ENCODE measurements at places on chromosomes 1 and 21. TPM values are rescaled to one million over a fixed set of nuclear protein-coding genes. Genes with fewer than 3 reads are reported as not detected.

GRCh38 chr1:41517062-41517438, 32.6 kb upstream of the EDN2 start:
- no peak for DNase-seq
- no peak overlapping the region for H3K27ac ChIP-seq
- H3K4me1 ChIP-seq, result peaks cover 2% of the 10 kb centered on the region
- no peaks in the 10 kb centered on the region for H3K36me3 ChIP-seq

- H3K27me3 ChIP-seq, result no peaks in the 10 kb centered on the region
- peaks cover 5% of the 10 kb centered on the region for H3K36me3 ChIP-seq
- no peak overlapping the region for H3K27ac ChIP-seq
- DNase-seq, result no peak
- H3K4me1 ChIP-seq, result no peaks in the 10 kb centered on the region
- H3K4me3 ChIP-seq, result no peak overlapping the region
Observed at GRCh38 chr1:213103377-213104306, 52.6 kb downstream of the RPS6KC1 start.

- H3K27ac ChIP-seq, result no peak overlapping the region
- peaks cover 16% of the 10 kb centered on the region for H3K4me1 ChIP-seq
- no peaks in the 10 kb centered on the region for H3K36me3 ChIP-seq
- DNase-seq, result no peak
Observed at GRCh38 chr1:222893255-222893654, 78.4 kb downstream of the DISP1 start.

- no peak overlapping the region for H3K4me3 ChIP-seq
- peaks cover 79% of the 10 kb centered on the region for H3K36me3 ChIP-seq
- H3K27ac ChIP-seq, result no peak overlapping the region
- no peak for DNase-seq
Observed at GRCh38 chr1:232999956-233000625, 49.7 kb downstream of the NTPCR start.

GRCh38 chr1:151868486-151868885, 15.0 kb upstream of the THEM5 start:
- no peak overlapping the region for H3K27ac ChIP-seq
- peaks cover 6% of the 10 kb centered on the region for H3K4me1 ChIP-seq
- DNase-seq, result no peak
- no peaks in the 10 kb centered on the region for H3K27me3 ChIP-seq
- peaks cover 9% of the 10 kb centered on the region for H3K36me3 ChIP-seq
- H3K4me3 ChIP-seq, result no peak overlapping the region

DNA sequence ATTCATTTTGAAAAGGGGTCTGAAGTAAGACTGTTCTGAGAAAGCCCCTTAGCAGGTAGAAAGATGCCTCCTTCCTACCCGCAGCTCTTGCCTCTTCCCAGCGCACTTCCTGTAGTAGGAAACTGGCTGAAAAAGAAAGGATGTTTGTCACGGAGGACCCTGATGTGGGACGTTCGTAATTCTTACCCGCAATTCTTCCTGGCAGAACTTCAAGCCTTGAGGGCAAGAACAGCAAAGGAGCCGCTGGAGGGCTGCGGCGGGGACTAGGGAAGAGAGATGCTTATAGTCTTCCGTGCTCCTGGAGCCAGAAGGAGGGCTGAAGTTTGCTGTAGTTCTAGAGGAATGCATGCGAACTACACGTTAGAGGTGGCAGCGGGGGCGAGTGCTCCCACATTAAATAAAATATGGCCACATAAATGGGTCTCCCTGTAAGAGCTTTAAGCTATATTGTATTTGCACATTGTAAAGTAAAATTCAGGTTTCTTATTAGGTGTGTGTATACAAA, 6.3 kb downstream of the C1orf53 start:
- H3K27ac ChIP-seq, result no peak overlapping the region
- peaks cover 32% of the 10 kb centered on the region for H3K4me1 ChIP-seq
- peaks cover 90% of the 10 kb centered on the region for H3K27me3 ChIP-seq
- no peak overlapping the region for H3K4me3 ChIP-seq
- peaks cover 4% of the 10 kb centered on the region for H3K36me3 ChIP-seq
- DNase-seq, result no peak

- peaks cover 14% of the 10 kb centered on the region for H3K4me1 ChIP-seq
- peaks cover 3% of the 10 kb centered on the region for H3K27me3 ChIP-seq
- peak overlapping the region; percentile 92 for H3K4me3 ChIP-seq
- H3K27ac ChIP-seq, result peak overlapping the region; percentile 53
- DNase-seq, result no peak
- H3K36me3 ChIP-seq, result no peaks in the 10 kb centered on the region
Observed at GRCh38 chr1:21955501-21956281, 18.6 kb upstream of the HSPG2 start.

DNA sequence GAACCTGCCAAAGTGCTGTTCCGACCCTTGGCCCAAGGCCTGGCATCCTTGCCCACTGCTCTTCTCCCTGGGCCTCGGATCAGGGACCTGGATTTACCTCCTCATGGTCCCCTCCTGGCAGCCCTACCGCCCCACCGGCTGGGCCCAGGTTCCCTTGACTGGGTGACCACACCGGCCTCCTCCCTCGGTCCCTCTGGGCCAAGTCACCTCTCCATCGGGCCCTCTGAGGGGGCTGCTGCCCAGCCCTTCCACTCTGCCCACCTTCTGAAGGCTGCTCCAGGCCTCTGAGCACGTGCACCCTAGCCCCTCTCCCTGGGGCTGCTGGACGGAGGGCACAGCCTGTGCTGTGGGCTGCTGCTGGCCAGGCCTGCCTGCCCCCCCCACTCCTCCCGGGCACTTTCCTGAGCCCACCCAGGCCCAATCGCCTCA, 9.3 kb upstream of the MMEL1 start:
- H3K36me3 ChIP-seq, result no peaks in the 10 kb centered on the region
- no peaks in the 10 kb centered on the region for H3K27me3 ChIP-seq
- no peak for DNase-seq
- peak overlapping the region; percentile 92 for H3K27ac ChIP-seq
- peaks cover 39% of the 10 kb centered on the region for H3K4me1 ChIP-seq

DNA sequence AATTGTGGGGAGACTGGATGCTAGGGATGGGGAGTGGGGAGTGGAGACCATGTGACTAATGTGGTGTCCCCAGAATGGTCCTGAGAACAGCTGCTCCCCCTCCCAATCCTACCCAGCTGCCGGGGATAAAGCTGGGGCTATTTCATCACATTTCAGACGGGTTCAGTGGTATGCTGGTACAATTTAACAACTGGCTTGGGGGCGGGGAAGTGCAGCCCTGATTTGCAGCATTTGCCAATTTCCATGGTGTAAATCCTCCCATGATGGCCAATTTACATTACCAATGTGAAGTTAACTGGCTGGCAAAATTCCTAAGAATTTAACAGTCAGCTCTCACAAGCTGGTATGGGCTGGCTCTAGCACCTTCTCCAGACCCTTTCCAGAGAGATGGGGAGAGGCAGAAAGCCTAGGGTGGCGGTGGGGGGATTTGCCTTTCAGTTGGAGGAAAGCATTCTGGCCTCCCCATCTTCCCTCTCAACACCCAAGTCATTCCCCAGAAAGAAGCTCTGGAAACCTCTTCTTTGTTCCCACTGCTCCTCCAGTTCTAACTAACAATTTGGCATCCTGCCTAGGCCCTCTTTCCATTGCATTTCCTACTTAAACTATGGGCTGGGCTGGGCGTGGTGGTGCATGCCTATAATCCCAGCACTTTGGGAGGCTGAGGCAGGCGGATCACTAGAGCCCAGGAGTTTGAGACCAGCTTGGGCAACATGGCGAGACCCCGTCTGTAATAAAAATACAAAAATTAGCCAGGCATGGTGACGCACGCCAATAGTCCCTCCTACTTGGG, 11.3 kb upstream of the ADGRB2 start:
- H3K36me3 ChIP-seq, result no peaks in the 10 kb centered on the region
- no peak overlapping the region for H3K4me3 ChIP-seq
- DNase-seq, result no peak
- no peak overlapping the region for H3K27ac ChIP-seq
- peaks cover 26% of the 10 kb centered on the region for H3K4me1 ChIP-seq
- peaks cover 43% of the 10 kb centered on the region for H3K27me3 ChIP-seq

DNA sequence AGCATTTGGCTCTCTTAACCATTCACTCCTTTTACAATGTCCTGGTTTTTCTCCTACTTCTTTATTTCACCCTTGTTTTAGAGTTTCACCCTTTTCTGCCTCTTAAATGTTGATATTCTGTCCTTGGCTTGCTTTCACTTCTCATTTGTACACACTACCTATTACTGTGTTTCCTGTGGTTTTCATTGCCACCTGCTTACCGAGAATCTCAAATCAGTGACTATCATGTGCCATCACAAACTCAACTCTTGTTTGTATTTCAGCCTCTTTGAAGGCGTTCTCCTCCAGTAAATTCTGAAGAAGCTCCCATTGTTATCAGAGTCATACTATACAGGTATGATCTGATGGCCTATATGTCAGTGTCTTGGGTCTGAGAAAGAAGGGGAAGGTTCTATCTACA, 65.7 kb downstream of the NPHS2 start:
- H3K4me3 ChIP-seq, result no peak overlapping the region
- no peaks in the 10 kb centered on the region for H3K4me1 ChIP-seq
- H3K27ac ChIP-seq, result no peak overlapping the region
- no peaks in the 10 kb centered on the region for H3K36me3 ChIP-seq
- peaks cover 10% of the 10 kb centered on the region for H3K27me3 ChIP-seq
- DNase-seq, result no peak

DNA sequence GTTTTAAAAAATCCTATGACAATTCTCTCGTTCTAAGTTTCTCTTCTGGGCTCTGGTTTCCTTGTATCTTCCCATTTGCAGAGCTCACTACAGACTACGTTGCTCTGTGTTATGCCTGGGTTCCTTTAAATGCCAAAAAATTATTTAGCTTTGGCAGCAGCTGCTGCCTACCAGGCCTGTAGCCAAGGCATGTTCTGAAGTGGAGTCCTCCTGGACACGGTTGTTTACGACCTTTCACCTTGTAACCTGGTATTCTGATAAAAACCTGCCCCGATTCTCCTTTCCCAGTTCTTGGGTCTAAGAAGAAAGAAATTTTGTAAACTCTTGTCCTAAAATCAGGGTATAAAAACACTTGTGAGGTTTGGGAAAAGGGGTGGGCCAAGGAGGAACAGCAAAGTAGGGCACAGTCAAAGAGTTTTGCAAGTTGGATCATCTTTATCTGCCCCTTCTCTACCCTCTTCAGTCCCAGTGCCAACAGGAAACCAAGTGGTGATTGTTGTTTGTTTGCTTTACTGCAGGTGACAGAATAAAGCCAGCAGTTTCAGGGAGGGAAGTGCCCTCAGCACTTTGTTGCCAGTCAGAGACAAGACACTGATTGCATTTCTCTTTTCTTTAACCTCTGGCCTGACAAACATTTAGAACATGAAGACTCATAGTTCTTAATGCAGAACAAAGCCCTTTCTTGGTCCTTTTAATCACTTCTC, 3.1 kb upstream of the TXNIP start:
- H3K4me1 ChIP-seq, result peaks cover 51% of the 10 kb centered on the region
- peaks cover 20% of the 10 kb centered on the region for H3K36me3 ChIP-seq
- H3K27ac ChIP-seq, result peak overlapping the region; percentile 99
- DNase-seq, result peak; percentile 68
- H3K27me3 ChIP-seq, result no peaks in the 10 kb centered on the region

DNA sequence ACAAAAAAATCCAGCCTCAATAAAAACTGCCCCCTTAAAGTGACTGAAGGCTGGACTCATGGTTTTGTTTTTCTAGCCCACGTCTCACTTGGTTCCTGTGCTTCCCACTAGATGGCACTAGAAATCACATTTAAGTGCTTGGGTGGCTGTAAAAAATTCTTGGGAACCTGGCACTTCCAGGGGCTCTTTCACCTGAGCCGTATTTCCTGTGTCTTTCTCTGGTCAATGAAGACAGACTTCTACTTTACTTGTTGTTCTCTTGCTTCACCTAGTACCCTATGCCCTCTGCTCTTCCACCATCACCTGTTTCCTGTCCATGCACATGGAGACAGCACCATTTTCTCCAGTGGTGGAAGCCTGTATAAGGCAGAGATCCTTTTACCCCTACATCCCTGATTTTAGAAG, 20.0 kb downstream of the METTL13 start:
- no peak overlapping the region for H3K4me3 ChIP-seq
- H3K27me3 ChIP-seq, result peaks cover under 1% of the 10 kb centered on the region
- DNase-seq, result no peak
- H3K27ac ChIP-seq, result no peak overlapping the region
- H3K36me3 ChIP-seq, result no peaks in the 10 kb centered on the region

DNA sequence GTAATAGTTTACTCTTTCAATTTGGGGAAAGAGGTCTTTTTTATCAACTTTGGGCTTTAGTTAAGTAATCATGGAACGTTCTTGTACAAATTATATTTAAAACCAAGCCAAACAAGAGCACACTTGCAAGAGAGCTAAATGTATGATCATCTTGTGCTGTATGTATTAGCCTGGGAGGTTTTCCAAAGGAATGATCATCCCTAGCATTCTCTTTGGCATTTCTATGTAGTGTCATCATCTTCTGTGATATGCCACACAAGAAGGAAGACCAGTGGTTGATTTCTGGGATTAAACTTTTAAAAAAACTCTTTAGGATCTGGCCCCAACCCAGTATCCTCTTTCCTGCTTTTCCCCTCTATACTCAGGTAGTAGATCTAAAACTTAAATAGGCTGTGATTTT, 38.4 kb upstream of the KCNQ4 start:
- no peak overlapping the region for H3K27ac ChIP-seq
- peaks cover 21% of the 10 kb centered on the region for H3K4me1 ChIP-seq
- H3K27me3 ChIP-seq, result no peaks in the 10 kb centered on the region
- no peaks in the 10 kb centered on the region for H3K36me3 ChIP-seq

GRCh38 chr1:218898921-218899320, 274.8 kb upstream of the LYPLAL1 start:
- no peak for DNase-seq
- peaks cover 4% of the 10 kb centered on the region for H3K27me3 ChIP-seq
- H3K36me3 ChIP-seq, result no peaks in the 10 kb centered on the region
- H3K27ac ChIP-seq, result no peak overlapping the region

- H3K27ac ChIP-seq, result no peak overlapping the region
- no peak overlapping the region for H3K4me3 ChIP-seq
- DNase-seq, result no peak
- peaks cover 26% of the 10 kb centered on the region for H3K27me3 ChIP-seq
- no peaks in the 10 kb centered on the region for H3K36me3 ChIP-seq
- H3K4me1 ChIP-seq, result no peaks in the 10 kb centered on the region
Observed at GRCh38 chr1:175463853-175464252, 271.3 kb upstream of the KIAA0040 start.

Gene DTL
- total RNA-seq, result 0.60 TPM

Gene BEND5
- total RNA-seq, result 12.8 TPM

Gene MAP3K7CL
- 13.1 TPM for total RNA-seq

Gene C8B
- not detected for total RNA-seq

Gene SNAPIN
- total RNA-seq, result 30.7 TPM

Gene LEPR
- 3.8 TPM for total RNA-seq

Gene HAPLN2
- total RNA-seq, result 0.58 TPM

Gene TSSK3
- total RNA-seq, result 2.9 TPM

Gene AK5
- total RNA-seq, result 41.5 TPM

Gene HRNR
- total RNA-seq, result 0.10 TPM

Gene GUCA2A
- total RNA-seq, result not detected

Gene AJAP1
- total RNA-seq, result 0.11 TPM

Gene FAM78B
- 0.08 TPM for total RNA-seq

Measured in naive thymus-derived CD8-positive, alpha-beta T cell (primary cell).